ENCODE measurements at places on chromosomes 2 and 18.

DNA sequence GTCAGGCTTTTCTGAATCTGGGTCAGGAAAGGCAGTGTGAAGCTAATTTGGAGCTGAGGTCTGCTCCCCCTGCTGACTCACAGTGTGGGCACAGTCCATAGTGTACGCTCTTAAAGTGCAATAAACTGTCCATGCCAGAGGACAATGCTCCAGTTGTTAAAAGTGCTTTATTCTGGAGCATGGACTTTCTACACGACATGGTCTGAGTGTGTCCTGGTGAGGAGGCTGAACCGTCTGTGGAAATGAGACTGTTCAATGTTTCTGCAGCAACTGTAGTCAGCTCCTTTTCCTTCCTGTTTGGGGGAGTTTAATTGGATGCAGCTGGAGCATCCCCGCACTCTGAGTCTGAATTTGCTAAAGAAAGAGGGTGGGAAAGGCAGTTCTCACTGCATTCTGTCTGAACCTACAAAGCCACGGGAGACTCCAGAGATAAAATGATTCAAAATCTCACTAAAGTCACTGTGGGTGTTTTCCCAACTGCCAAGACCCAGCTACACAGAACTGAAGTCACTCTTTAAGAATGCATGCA is 110.2 kb upstream of the TRIB2 start:
- DNase-seq, result no peak

GRCh38 chr18:49849331-49850217 is 36.2 kb upstream of the ACAA2 start:
- no peak for DNase-seq

DNA sequence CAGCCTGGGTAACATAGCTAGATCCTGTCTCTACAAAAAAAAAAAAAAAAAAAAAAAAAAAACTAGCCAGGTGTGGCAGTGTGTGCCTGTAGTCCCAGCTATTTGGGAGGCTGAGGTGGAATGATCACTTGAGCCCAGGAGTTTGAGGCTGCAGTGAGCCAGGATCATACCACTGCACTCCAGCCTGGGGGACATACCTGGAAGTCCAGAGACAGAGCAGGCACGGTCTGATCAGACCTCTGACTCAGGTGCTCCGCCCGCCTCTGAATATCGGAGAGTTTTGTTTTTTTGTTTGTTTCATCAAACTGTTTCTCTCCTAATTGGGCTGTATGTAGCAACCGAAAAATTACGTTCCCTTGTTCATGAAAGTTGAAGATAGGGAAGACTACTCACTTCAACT is 49.2 kb downstream of the RASGRP3 start:
- DNase-seq, result no peak

DNA sequence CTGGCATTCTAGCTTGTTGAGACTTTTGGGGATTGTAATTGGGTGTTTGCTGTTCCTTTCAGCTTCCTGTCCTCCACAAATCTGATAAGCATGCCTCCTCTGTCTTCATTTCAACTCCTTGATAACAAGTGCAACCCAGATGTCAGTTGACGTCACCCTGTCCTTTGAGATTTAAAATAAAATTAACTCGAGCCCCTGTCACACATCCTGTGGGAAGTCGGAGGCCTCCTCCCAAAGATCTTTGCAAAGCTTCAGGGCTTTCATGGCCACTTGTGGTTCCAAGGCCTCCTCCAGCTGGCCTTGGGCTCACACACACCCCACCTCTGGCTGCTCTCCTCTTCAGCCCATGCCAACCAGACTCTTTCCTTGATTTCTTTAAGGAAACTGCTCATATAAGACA is 69.9 kb upstream of the ITGA6 start:
- DNase-seq, result no peak

DNA sequence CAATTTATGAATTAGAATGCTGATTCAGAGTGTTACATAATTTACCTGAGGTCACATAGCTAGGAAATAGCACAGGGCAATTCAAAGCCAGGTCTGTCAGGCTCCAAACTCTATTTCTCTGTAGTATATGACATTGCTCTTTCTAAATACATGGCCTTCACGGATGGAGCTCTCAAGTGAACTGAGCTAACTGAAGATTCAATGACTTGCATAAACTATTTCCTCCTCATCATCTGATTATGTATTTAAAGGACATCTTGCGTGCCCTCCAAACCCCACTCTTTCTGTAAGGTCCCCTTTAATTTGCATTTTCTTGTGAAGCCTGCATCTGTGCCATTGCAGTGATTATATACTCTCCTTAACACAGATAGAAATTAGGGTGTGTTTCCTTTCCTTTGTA is 537.4 kb upstream of the VRK2 start:
- no peak for DNase-seq

- no peak for DNase-seq
These were observed 388.0 kb upstream of the SYT4 start for GRCh38 chr18:43665105-43665788.

DNA sequence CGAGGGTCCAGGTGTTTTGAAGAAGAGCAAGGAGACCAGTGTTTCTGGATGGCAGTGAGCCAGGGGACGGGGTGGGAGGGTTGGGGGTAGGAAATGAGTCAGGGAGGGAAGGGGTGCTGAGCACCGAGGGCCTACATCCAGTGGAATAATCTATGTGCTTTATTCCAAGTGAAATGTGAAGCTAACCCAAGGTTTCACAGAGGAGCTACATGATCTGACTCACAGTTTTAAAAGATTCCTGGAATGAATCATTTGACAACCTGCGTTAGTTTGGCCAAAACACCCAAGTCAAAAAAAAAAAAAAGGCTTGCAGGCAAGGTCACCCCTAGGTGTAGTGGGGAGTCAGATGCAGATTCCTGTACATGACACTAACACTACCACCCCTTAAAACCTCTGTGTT is 419.7 kb upstream of the MEX3C start:
- DNase-seq, result no peak

- no peak for DNase-seq
These were observed 3.8 kb upstream of the OSR1 start for GRCh38 chr2:19362094-19362754.

DNA sequence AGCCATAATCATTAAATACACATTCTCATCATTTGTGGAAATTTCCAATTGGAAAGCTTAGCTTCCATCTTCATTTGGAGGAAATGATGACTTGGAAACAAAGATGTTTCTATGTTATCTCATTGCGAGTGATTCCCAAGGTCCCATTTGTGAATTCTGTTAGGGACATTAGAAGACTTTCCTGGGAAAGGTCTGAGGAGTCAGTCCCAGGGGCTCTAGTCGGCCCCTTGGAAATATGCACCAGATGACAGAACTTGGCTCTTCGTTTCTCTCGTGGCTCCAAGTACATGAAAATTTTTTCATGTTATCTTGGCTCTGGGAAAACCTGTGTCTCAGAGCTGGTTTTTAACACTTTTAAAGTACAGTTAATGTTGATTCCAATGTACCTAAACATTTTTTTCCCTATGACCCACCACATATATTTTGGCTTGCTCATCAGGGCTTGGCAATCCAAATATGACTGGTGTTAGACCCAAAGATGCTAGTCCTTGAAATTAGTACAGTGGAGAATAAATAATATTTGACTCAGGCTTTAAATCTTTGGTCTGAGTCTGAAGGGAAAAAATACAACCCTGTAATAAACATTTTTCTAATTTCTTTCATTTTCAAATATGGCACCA is 15.4 kb upstream of the CAVIN2 start:
- DNase-seq, result no peak

DNA sequence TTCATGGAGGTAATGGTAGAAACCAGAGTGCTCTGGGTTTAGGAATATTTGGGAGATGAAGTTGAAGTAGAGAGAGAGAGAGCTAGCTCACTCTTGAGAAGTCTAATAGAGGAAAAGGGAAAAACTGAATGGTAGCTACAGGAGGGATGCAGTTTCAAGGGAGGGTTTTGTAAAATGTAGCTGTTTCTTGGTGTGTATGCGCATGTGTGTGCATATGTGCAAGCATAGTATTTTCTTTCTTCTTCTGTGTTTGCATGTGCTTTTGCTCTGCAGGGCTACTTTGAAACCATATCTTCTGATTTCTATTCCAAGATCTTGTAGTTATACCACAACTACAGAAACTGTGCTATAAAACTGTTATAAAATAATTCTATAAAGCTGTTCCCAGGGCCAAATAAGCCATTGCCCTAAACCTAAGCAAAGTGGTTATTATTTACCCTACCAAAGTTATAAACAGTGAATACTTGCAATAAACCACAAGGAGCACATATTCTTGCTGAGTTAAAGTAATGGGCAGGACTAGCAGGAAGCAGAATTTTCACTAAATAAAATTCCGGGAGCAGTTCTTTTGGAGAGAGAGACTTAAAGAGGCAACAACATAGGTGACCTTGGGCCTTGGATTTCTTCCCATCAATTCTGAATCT is 145.3 kb upstream of the ZNF521 start:
- DNase-seq, result no peak

GRCh38 chr2:68418855-68419254 is 48.2 kb downstream of the FBXO48 start:
- no peak for DNase-seq

GRCh38 chr2:84451579-84451978 is 7.5 kb downstream of the SUCLG1 start:
- no peak for DNase-seq

DNA sequence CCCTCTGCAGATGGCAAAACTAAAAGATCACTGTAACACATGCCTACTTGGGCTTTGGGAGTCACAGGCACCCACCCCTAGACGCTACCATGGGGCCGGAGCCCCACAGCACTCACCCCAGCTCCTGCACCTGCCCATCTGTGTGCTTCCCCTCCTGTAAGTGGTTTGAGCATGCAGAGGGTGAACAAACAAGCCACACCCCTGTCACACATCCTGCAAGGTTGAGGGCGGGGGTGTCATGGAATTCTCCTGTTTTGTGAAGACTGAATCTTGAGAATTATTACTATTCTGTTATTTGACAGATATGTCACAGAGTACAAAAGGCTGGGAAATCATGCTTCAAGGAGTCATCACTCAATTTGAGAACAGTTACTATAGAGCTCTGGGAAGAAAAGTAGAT is 60.9 kb downstream of the RFTN2 start:
- DNase-seq, result no peak

- DNase-seq, result no peak
These were observed 451.4 kb upstream of the SLC14A2 start for GRCh38 chr18:45163871-45164270.

DNA sequence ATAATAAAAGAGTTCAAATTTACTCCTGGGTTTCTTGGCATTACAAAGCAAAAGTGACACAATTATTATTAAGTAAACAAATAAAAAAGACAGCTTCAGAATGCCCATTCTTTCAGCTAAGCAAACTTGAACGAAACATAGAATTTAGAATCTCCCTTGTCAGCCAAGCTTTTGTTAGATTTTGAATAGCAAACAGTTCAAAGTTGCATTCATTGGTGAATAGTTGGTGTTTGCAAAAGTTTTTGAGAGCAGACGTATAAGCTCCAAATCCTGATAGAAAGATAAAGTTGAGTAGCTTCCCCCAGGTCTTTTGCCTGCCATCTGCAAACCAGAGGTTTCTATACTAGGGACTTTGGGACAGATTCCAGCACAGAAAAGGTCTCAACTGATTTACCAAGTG is 434.3 kb upstream of the TNP1 start:
- no peak for DNase-seq

GRCh38 chr2:71952572-71953188 is 195.0 kb downstream of the CYP26B1 start:
- no peak for DNase-seq

- DNase-seq, result no peak
These were observed 734.8 kb upstream of the NXPH2 start for GRCh38 chr2:139514951-139515350.

DNA sequence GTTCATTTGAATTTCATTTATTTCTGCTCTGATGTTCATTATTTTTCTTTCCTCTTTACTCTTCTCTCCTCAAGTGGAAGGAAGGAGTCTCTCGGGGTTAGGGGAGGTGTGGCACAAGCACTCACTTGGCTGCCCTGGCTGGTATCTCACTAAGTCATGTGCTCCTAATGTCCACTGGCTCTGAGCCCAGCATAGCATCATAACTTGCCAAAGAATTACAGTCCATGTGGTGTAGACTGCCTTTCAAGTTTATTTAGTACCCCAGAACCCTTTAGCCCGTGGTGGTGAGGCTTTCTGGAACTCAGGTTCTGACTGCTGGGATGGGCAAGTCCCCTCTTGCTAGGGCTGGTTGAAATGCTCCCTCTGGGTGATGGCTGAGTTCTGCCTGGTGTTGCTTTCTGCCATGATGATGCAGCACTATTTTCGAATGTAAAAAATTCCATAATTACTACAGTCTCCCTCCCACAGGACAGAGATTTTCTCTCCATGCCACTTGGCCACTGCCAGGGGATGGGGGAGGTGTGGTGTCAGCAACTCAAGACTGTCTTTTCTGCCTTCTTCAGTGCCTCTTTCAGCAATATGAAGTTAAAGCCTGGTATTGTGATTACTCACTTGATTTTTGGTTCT is 22.2 kb downstream of the SPAG16 start:
- DNase-seq, result no peak

GRCh38 chr2:1561811-1562421 is 148.7 kb downstream of the TPO start:
- DNase-seq, result no peak

DNA sequence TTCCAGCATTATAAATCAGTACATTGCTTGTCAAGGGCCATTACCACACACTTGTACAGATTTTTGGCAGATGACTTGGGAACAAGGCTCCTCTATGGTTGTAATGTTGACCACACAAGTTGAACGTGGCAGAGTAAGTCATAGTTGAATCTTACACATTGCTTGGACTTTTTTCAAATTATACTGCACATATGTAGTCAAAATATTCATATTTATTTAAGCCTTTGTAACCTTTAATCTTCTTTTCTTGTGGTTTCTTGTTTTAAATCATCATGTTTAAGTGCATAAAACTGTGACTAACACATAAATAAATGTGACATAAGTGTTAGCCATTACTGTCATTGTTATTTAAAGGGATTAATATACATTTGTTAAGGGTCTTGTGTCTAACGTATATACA is 52.1 kb upstream of the EPB41L5 start:
- DNase-seq, result no peak

DNA sequence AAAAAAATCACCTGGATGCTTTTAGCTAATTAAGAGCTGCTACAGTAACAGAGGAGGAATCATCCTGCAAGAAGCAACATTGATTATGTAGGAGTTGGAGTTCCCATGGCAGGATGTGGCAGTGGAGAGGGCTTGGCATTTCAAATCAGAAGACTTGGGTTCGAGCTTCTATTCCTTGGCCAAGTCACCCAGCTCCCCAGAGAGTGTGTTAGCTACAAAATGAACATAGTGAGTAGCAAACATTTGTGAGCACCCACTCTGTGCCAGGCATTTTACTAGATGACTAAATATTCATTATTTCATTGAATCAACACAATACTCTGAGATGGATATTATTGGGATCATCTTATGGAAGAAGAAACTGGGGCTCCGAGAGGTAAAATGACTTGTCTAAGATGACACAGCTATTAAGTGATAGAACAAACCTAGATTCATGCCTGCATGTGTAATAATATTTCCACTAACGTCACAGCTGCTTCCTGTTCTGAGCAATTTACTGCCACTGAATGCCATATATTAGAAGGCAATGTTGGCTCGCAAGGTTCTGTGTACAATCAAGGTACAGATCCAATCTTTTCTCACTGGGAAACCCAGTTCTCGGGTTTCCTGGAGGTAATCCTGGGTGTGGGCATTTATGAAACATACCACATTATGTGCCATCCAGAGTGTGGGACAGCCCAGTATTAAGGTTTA is 18.0 kb downstream of the NTSR2 start:
- DNase-seq, result no peak

All from activated T-cell treated with anti-CD3 and anti-CD28 coated beads for 24 hours (primary cell).